Activated T-cell treated with anti-CD3 and anti-CD28 coated beads for 1 hour (primary cell): ENCODE measurements at places on chromosomes 13 and 19.

DNA sequence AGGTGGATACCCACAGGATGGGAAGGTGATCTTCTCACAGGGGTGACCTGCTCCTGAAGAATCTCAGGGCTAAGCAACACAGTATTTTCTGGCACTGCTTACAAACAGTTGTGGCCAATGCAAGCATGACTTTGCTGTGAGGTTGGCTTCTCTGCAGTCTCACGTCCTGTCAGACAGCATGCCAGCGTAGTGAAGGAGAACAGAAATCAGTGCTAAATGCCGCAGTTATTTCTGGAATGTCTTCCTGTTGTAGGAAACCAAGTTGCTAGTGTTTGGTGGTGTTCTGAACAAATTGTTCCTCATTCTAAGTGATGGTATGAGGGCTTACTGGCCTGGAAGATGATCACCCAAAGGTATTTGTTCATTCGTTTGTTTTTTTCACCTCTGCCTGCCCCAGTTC is 320.1 kb downstream of the MTUS2 start:
- DNase-seq = no peak

DNA sequence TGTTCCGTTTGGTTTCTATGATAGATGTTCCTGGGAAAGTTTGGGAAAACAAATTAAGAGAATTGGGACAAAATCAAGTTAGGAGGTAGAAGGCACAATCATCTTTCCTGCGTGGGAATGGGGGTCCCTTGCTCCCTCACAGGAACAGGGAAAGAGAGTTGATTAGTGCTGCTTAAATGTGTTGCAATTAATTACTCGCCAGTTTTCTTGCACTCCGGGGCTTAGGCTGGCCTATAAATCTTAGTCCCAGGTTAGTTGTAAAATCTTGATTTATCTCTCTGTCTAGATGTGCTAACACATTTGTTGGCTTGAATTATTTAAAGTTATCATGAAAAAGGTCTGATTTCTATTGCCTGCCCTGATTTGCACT is 10.1 kb downstream of the B3GLCT start:
- DNase-seq = no peak

GRCh38 chr13:29563941-29564340 is 31.5 kb downstream of the SLC7A1 start:
- DNase-seq = no peak

DNA sequence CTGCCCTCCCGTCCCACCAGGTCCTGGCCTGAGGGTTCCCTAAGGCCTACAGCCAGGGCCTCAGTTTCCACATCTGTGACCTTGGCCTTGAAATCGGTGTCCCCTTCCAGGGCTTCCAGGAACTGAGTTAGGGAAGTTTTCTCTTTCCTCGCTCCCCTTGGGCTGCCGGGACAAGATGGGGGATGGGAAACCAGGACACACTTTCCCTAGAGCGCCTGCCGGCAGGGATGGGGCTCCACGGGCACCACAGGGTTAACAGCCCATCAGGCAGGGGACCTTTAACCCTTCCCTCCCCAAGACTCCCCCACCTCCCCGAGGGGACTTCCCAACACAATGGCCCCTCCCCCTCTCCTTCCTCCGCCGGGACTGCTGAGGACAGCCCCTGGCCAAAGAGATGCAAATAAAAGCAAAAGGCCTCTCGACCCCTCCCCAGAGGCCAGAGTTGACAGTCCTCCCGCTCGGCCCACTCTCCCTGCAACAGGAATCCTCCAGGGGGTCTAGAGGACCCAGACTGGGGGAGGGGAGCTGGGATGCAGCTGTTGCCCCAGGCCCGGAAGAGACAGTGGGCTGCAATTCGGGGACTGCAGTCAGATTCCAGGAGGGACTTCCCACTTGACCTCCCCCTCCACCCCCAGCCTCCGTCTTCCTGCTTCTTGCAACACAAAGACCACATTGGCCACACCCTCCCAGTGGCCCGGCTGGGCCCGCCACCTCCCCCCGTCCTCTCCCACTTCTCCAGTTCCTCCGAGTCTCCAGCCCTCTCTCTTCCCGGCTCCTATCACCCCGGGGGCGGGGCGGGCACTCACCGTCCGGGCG is 3.4 kb downstream of the BBC3 start:
- no peak for DNase-seq

DNA sequence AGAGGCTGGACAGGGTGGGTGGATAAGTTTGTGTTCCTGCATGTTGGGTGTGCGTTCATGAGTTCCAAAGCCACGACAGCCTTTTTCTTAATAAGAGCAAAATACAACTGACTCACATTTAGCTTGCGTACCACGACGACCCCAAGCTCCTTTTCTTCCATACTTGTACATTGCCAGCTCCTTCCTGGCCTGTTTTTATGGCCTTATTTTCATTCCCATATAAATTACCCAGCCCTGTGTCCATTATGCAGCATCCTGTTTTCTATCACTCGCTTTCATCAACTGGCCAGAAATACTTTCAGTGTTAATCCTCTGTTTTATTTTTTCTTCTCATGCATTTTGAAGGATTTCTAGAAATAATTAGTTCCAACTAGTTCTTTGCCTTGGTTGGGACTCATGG is 499.1 kb downstream of the FOXO1 start:
- no peak for DNase-seq

DNA sequence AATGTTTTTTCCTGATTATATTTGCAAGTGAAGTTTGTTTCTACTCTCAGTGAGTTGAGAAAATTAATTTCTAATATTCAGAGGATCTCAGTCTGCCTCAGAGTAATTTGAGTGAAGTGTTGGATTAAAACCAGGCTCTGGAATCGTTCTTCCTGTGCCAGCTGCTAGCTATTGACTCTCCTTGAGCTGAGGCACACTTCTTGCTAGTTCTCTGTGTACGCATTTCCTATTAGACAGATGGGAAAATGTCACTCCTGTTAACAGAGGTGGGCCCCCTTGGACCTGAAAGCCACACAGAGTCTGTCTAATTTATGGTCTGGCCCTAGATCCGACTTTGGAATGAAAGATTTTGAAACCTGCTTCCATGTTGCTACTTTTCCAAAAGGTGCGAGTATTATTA is 107.6 kb upstream of the RNF113B start:
- DNase-seq = no peak

- peak; percentile 80 for DNase-seq
Observed at GRCh38 chr13:26253787-26254582, at the start of gene CDK8. Gene CDK8 (plus strand): TSS chr13:26254129. CDS start chr13:26254642, 513 bp downstream.

- DNase-seq = no peak
Observed at GRCh38 chr13:40605573-40605972, 60.9 kb downstream of the FOXO1 start.

GRCh38 chr19:8342684-8343482 is at the start of gene KANK3:
Gene KANK3 (minus strand): TSS chr19:8343262. CDS start chr19:8337828, 5,434 bp downstream.
- DNase-seq = peak; percentile 88
